A549 treated with GW870086 at 1 μM for 4 hours (cell line): ENCODE measurements at places on chromosomes 7 and 10. TPM values are rescaled to one million over a fixed set of nuclear protein-coding genes. Genes with fewer than 3 reads are reported as not detected.

PIP gene
- total RNA-seq = 0.27 to 0.30 TPM in 2 of 5 replicates, not detected in the others

GDF10 gene
- total RNA-seq = 0.06 to 0.22 TPM (median 0.07 TPM) in 4 of 5 replicates, not detected in the other

ABCB1 gene
- 0.12 to 0.22 TPM (median 0.13 TPM) in 3 of 5 replicates, not detected in the others for total RNA-seq

CALHM1 gene
- total RNA-seq = not detected in 5 replicates

ASAH2 gene
- 0.38 to 5.0 TPM (median 2.9 TPM) in 5 replicates for total RNA-seq

SLF2 gene
- total RNA-seq = 8.2 to 10.2 TPM (median 8.7 TPM) in 5 replicates

PON1 gene
- 0.64 to 1.1 TPM (median 0.80 TPM) in 5 replicates for total RNA-seq

SORBS1 gene
- total RNA-seq = 0.42 to 0.93 TPM (median 0.50 TPM) in 5 replicates
